ENCODE measurements at places on chromosomes 3 and 15.

- DNase-seq = no peak
Observed at GRCh38 chr3:170508291-170508690, 77.6 kb downstream of the SLC7A14 start.

DNA sequence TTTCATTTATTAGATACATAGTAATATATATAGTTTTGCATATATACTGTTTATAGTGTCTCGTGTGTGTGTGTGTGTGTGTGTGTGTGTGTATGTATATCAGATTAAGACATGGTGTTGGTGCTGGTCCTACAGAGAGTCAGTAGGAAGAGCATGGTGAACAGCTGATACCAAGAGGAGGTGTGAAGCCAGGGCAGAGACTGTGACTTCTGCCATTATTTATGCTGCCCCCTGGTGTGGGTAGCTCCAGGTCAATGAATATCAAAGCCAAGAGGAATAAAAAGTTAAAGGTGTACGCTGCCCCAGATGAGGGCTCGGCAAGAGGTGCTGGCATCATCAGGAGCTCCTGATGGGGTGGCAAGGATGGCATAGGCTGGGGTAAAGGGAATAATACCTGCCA lies 299.5 kb upstream of the RASGRP1 start:
- no peak for DNase-seq

- DNase-seq = peak; percentile 75
Observed at GRCh38 chr3:154121701-154122551, 736 bp downstream of the ARHGEF26 start.

GRCh38 chr15:65980824-65981456 lies 111.6 kb downstream of the RAB11A start:
- peak; percentile 91 for DNase-seq

GRCh38 chr15:42737529-42738328 lies 801 bp upstream of the CDAN1 start:
- no peak for DNase-seq

DNA sequence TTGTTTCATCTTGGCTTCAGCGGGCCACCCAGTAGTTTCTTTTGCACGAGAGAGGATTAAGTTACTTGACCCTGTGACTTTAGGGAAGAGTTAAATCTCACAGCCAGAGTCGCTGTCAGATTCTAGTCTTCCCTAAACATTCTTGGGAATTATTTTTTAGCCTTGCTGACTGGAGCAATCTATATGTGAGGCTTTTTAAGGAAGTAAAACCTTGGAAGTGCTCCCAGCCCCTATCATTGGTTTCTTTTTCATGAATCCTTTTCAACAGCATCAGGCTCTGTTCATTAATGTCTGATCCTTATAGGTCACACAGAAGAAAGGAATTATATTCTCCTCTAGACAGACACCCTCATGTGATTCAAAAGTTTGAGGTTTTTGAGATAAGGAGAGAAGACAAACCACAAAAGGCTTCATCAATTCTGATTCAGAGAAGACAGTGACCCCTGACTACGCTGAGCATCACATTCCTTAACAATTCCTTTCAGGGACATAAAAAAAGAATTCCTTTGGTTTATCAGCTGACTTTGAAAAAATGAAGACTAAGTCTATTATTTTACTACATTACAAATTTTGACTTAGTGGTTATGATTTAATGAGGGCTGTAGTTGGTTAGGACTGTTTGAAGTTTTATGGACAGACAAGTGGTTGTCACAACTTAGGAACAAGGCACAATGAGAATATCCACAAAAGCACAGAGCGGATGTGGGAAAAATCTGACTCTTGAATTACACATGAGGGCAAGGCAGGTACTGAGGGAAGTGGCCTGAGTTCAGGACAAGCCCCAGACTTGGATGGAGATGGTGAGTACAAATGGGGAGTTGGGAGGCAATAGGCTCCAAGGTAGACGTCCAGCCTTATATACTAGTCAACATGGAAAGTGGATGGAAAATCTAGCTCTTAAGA lies 171.1 kb upstream of the STT3B start:
- DNase-seq = no peak

DNA sequence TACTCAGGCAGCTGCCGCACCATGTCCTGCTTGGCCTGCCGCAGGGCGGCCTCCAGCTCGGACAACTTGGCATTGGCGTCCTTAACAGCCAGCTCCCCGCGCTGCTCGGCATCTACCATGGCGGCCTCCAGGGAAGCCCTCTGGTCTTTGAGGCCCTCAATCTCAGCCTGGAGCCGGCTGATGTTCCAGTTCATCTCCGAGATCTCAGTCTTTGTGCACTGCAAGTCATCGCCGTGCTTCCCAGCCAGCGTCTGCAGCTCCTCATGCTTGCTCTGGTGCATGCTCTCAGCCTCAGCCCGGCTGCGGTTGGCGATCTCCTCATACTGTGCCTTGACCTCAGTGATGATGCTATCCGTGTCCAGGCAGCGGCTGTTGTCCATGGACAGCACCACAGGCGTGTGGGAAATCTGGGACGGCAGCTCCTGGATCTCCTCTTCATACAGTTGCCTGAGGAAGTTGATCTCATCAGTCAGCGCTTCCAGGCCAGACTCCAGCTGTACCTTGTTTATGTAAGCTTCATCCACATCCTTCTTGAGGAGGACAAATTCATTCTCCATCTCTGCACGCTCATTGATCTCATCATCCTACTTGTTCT lies 15.5 kb upstream of the PSTPIP1 start:
- peak; percentile 54 for DNase-seq

GRCh38 chr15:77531191-77532000 lies 101.3 kb downstream of the LINGO1 start:
- DNase-seq = no peak

DNA sequence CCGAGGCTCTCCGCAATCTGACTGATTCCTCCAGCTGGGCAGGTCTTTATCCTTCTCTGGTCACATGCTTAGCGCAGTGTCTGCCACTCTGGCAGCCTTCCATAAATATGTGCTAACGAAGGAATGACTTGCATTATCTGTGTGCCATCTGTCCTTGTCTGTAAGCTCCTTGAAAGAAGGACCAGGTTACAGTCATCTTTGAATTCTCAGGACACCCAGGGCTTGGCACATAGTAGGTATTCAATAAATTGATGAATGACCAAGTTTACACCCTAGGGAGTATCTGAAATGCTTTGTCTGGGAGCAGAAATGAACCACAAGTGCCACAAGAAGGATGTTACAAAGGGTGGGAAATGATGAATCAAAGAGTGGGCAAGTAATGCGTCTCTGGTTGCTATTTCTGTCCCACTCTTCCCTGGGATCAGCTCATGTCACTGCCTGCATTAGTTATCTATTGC lies 16.5 kb upstream of the FAM3D start:
- no peak for DNase-seq

DNA sequence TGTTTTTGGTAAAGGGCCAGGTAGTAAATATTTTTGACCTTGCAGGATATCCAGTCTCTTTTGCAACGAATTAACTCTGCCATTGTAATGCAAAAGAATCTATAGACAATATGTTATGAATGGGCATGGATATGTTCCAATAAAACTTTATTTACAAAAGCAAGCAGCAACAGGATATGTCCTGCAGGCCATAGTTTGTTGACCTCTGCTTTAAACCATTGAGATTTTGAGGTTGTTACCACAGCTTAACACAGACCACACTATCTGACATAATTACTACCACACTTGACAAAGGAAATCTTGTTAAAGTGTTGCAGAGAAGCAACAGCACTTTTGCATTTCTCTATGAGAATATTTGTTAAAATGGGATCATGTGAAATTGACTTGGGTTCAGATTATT lies 349.3 kb downstream of the ERC2 start:
- DNase-seq = no peak

DNA sequence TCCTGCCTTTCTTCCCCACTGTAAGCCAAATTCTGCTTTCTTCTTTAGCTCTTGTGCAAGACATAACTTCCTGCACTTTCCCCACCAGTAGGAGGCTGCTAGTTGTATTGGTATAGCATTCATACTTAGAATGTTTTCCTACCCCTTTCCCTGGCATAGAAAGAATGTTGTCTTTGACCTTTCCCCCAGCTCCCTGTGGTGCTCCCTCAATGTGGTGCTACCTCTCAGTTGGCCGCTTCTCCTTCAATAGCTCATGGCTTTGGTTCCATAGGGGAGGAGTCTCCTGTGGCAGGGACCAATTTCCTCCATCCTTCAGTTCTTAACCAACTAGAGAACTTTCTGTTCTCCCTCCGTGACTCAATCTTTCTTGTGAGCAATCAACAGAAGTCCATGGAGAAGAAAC lies 67.5 kb upstream of the AKAP13 start:
- peak; percentile 18 for DNase-seq

GRCh38 chr3:167274141-167274874 lies 105.8 kb downstream of the ZBBX start:
- DNase-seq = no peak

- no peak for DNase-seq
Observed at GRCh38 chr15:64877435-64877834, 34.3 kb upstream of the ANKDD1A start.

GRCh38 chr15:99721896-99722295 lies 11.3 kb downstream of the LYSMD4 start:
- no peak for DNase-seq

DNA sequence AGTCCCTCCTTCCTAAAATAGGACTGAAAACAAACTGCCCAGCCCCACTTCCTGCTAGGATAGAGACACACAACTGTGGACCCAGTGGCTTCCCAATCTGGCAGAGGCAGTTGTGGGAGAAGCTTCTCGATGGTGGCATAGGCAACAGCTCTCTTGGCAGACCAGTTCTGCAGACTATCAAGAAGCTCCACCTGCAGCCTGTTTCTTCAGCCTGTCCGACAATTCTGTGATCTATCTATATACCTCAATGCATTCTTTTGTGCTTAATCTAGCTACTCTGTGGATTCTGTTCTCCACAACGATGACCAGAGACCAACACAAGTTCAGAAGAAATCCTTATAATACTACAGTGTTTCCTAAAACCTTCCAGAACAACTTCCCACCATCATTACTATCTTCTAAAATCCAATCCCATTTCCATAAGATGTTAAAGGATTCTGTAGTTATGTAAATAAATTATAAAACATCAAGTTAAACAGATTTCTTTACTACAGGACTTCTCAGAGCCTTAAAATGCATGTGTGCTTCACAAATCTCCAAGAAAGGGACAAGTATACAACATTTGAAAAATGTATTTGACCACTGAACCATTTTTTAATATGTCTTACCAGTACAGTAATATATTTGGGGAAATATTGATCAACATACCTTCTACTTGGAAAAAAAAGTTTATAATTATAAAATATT lies 57.7 kb downstream of the IGF2BP2 start:
- no peak for DNase-seq

GRCh38 chr3:100697723-100698285 lies 11.5 kb upstream of the TFG start:
- no peak for DNase-seq
